ENCODE measurements at places on chromosomes 7 and 10. TPM values are rescaled to one million over a fixed set of nuclear protein-coding genes. Genes with fewer than 3 reads are reported as not detected.

The CNPY1 gene
- total RNA-seq, result not detected

The GDF2 gene
- total RNA-seq, result not detected

The ADARB2 gene
- not detected for total RNA-seq

The TAS2R41 gene
- total RNA-seq, result not detected

The CPED1 gene
- total RNA-seq, result 117 TPM

The COL17A1 gene
- 0.33 TPM for total RNA-seq

The IGFBP1 gene
- total RNA-seq, result 0.11 TPM

The BEND7 gene
- 5.4 TPM for total RNA-seq

The PTPRZ1 gene
- total RNA-seq, result 0.89 TPM

The FAM13C gene
- 0.50 TPM for total RNA-seq

The MMRN2 gene
- total RNA-seq, result 14.9 TPM

The SPDYE8 gene
- total RNA-seq, result not detected

The CALML5 gene
- not detected for total RNA-seq

The C10orf88 gene
- 11.9 TPM for total RNA-seq

The CDHR3 gene
- 4.0 TPM for total RNA-seq

The DDX50 gene
- 90.2 TPM for total RNA-seq

The MUC12 gene
- total RNA-seq, result 0.44 TPM

The PTPRN2 gene
- total RNA-seq, result 0.11 TPM

The MYL10 gene
- not detected for total RNA-seq

The EXOC6 gene
- total RNA-seq, result 10.1 TPM

The GARIN1A gene
- 0.33 TPM for total RNA-seq

The COL13A1 gene
- 35.9 TPM for total RNA-seq

The STEAP1 gene
- 32.6 TPM for total RNA-seq

The GAD2 gene
- total RNA-seq, result not detected

The DMBT1 gene
- under 0.01 TPM for total RNA-seq

The CALCR gene
- total RNA-seq, result not detected

The SORCS3 gene
- total RNA-seq, result under 0.01 TPM

The MNX1 gene
- not detected for total RNA-seq

The PODXL gene
- total RNA-seq, result 3.2 TPM

The MAGI2 gene
- total RNA-seq, result 29.1 TPM

The CHPF2 gene
- total RNA-seq, result 60.8 TPM

The NRF1 gene
- 12.0 TPM for total RNA-seq

The SFTPD gene
- total RNA-seq, result not detected

The MAT1A gene
- not detected for total RNA-seq

The PPP1R3C gene
- total RNA-seq, result 45.8 TPM

The LAMTOR4 gene
- total RNA-seq, result 91.4 TPM

The ASB10 gene
- not detected for total RNA-seq

The GPR26 gene
- not detected for total RNA-seq

The GOLGA7B gene
- total RNA-seq, result not detected

The SMNDC1 gene
- 12.5 TPM for total RNA-seq

The ARHGEF35 gene
- 2.1 TPM for total RNA-seq

The MTG1 gene
- total RNA-seq, result 38.5 TPM

The PNLIPRP3 gene
- total RNA-seq, result 0.12 TPM

The TMUB1 gene
- total RNA-seq, result 20.6 TPM

The CREB3L2 gene
- 24.0 TPM for total RNA-seq

The FKBP6 gene
- total RNA-seq, result under 0.01 TPM

The OR2A5 gene
- total RNA-seq, result not detected

The CHN2 gene
- total RNA-seq, result 0.87 TPM

The FOXK1 gene
- 33.6 TPM for total RNA-seq

The NUTM2E gene
- total RNA-seq, result not detected

The IFIT1B gene
- total RNA-seq, result not detected

The AZGP1 gene
- 0.33 TPM for total RNA-seq

The PCLO gene
- total RNA-seq, result 4.9 TPM

The LHFPL3 gene
- 0.12 TPM for total RNA-seq

The HMX2 gene
- total RNA-seq, result not detected

The CAMK2G gene
- 28.0 TPM for total RNA-seq

The AKR1C4 gene
- total RNA-seq, result not detected
